Stimulated activated CD4-positive, alpha-beta T cell treated with anti-CD3 and anti-CD28 coated beads, Interleukin-12 subunit alpha, Interleukin-12 subunit beta, amount 100 ng/mL, for 24 hours (primary cell): ENCODE measurements at places on chromosomes 5 and 9.

GRCh38 chr5:97149709-97150108 is 7.3 kb upstream of the LIX1 start:
- DNase-seq: no peak

- no peak for DNase-seq
Measured at GRCh38 chr9:14326264-14326826, 12.4 kb upstream of the NFIB start.

GRCh38 chr5:32143617-32144377 is 30.3 kb downstream of the GOLPH3 start:
- DNase-seq: no peak

- no peak for DNase-seq
Measured at GRCh38 chr9:79670269-79670961, 98.7 kb downstream of the TLE4 start.

DNA sequence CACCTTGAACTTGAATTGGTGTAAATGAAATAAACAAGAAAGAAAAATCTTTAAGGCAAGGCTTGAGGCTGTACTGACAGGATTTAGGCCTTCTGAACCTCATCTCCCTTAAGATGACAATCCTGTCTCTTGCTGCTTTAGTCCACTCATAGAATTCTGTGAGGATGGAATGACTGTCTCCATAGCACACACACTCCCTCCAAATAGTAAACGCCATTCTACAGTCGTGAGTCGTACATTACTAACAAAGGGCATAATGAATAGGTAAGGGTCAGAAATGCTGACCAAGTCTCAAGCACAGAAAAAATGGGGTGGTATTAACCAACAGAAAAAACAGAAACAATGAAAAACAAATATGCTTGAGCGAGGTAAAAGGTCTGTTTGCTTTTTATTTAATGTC is 71.8 kb upstream of the SIMC1 start:
- no peak for DNase-seq

DNA sequence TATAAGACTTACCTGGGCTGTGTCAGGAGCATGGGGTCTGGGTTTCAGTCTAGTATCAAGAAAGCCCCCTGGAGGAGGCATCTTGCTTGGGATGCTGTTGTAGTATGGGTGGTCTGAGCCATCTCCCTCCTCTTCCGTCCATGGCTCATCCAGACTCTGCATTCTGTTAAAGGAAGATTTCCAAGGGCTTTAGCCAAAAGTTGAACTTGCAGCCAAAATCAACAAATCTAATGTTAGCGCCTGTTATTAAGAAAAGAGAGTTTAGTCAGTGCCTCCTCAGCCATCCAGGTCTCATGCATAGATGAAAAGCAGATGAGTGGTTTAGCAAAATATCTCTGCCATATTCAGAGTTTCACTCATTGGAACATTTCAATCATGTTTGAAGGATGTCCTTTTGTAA is 55.6 kb downstream of the S1PR3 start:
- DNase-seq: no peak

GRCh38 chr9:99970481-99970880 is 64.0 kb downstream of the STX17 start:
- DNase-seq: no peak

- no peak for DNase-seq
Measured at GRCh38 chr9:78357165-78357873, 60.4 kb downstream of the PSAT1 start.

DNA sequence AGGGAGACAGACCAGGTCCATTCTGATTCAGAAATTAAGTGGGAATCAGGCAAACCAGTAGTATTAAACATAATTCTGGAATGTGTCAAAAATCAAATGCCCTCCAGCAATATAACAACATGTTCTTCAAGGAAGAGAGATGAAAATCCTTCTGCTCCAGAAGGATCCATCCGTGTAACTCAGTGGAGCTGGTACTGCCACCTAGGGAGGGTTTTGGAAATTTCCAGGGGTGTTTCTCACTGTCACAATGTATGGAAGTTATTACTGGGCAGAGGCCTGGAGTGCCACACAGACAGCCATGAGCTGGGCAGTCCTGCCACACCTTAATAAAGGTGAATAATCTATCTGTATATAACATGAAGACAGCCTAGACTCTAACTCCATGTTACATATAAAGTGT is 87.5 kb downstream of the TTLL11 start:
- DNase-seq: no peak

GRCh38 chr5:174810796-174811195 is 86.4 kb downstream of the MSX2 start:
- DNase-seq: no peak

DNA sequence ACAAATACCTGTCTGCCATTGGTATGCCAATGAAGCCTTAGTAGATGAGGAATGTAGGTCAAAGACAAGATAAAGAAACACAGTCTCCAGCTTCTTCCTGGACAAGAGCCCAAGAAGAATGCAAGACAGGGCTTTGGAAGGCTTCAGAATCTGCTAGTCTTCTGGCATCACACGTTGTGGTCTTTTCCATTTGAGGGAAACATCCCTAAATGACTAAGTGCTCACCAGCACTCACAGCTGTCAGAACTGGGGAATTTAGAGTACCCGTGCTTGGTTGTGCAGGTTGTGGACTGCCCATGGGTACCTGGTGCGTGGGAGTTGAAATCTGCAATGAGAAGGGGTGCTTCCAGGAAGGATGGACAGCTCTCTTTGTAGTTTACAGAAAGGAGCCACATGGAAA is 27.1 kb upstream of the NFIB start:
- no peak for DNase-seq

GRCh38 chr5:33936004-33936380 is 194 bp upstream of the RXFP3 start:
- DNase-seq: peak; percentile 22

DNA sequence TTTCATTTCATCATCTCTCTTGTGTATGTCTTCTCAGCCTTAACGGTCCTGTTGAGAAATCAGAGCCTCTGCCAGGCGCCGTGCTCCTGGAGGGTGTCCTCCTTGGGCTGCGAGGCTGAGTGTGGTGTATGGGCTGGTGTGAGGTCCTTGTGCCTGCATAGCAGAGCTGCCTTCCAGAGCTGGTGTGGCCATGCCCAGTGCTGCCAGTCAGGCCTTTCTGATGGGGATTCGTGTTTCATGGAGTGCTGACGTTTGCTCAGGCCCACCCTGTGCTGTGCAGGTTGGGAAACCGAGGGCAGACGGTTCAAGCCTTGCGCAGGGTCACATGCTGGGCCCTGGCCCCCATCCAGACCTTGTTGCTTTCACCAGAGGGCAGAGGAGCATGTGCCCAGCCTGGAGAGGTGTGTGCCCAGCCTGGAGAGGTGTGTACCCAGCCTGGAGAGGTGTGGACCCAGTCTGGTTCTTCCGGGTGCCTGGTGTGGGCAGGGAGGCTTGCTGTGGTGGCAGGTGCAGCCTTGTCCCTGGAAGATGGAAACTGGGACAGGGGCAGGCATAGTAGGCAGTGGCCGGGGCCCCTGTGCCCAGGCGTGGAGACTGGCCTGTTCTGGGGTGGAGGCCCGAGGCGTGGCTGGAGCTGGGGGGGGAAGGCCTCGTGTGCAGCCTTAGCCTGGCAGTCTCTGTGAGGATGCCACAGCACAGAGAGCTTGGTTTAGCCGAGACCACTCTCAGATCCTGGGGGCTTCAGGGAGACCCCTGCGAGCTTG is 84.0 kb downstream of the RXRA start:
- no peak for DNase-seq

DNA sequence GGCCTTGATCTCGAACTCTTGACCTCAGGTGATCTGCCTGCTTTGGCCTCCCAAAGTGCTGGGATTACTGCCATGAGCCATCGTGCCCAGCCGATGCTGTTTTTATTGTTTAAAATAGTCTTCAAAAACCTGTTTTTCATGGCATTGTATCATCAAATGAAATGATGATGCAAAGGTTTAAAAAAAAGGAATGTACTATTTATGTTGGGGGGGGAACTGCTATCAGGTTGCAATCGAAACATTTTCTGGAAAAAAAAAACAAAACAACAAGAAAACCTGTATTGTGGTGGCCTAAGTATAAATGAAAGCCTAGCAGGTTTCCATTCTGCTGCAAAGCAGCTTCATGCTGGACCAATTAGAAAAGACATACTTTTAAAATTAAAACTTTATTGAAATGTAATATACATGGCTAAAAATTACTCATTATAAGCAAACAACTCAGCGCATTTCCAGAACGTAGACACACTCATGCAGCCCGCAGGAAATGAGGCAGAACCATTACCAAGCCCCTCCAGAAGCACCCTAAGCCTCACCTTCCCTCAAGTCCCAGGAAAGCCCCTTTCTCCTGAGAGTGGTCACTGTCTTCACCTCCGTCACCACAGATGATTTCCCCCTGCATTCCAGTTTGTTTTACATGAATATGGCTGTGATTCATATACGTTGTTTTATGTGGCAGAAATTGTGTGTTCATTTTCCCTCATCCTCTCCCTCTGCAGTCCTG is 19.0 kb downstream of the GPR107 start:
- DNase-seq: no peak

DNA sequence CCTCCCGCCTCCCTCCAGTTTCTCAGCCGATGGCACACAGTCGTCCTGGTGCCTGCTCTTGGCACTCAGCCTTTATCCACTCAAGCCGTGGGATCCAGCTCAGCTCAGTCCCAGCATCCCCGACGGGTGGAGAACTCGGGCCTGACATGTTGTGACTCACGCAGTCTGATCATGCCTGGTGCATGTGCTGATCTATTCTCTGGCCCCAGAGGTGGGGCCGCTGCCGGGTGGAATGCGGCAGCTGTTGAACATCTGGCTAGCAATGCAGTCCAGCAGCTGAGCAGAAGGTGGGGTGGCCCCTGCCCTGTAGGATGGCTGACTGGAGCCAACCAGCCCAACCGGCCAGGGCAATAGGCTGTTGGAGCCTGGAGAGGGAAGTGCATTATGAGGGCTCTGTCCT is 1.7 kb upstream of the AIF1L start:
- DNase-seq: no peak

GRCh38 chr5:127003798-127004495 is 26.4 kb downstream of the MARCHF3 start:
- DNase-seq: no peak

DNA sequence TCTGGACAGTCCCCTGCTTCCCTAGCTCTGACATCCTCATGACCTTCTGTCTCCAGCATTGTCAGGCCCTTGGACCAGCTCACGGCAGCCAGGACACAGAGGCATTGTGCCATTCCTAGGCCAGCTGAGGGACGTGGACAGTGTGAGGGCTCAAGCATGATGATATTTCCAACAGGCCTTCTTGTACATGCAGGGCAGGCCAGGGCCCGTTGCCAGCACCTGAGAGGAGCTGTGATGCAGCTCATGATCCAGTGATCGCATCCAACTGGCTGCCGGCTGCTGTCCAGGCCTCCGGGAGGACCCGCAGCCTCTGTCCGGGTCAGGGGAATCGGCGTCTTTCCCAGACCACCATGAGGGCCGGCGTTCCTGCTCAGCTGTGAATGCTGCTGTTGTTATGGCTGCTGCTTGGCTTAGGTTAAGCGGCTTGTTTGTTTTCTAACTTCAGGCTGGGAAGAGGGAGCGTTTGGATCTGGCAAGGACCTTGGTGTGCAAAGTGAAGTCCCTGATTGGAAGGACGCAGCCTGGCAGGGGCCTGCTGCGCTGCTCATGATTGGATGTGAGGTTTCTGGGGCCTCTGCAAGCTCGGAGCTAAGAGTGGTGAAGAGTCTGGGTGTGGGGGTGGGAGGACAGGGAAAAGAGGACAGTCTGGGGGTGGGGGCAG is 53.8 kb downstream of the PDZD2 start:
- no peak for DNase-seq

- no peak for DNase-seq
Measured at GRCh38 chr5:155126573-155126972, 113.0 kb downstream of the KIF4B start.

DNA sequence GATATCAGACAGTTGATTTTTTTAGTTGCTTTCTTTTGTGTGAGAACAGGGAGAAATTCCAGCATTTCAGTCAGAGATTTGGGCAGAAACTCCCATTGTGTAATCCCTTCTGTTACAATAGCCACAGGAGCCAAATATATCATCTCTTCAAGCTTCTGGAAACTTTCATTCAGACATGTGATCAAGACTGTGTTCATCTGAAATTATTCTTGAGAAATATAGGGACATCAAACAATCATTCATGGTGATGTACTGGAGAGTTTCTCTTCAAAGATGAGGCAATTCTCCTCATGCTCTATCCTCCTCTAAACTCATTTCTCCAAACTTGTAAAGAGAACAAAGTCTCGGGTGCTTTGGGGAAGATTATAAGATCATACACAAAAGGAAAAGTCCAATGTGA is 35.2 kb upstream of the CSNK1G3 start:
- no peak for DNase-seq

GRCh38 chr9:118366228-118366627 is 662.0 kb downstream of the TLR4 start:
- DNase-seq: no peak

DNA sequence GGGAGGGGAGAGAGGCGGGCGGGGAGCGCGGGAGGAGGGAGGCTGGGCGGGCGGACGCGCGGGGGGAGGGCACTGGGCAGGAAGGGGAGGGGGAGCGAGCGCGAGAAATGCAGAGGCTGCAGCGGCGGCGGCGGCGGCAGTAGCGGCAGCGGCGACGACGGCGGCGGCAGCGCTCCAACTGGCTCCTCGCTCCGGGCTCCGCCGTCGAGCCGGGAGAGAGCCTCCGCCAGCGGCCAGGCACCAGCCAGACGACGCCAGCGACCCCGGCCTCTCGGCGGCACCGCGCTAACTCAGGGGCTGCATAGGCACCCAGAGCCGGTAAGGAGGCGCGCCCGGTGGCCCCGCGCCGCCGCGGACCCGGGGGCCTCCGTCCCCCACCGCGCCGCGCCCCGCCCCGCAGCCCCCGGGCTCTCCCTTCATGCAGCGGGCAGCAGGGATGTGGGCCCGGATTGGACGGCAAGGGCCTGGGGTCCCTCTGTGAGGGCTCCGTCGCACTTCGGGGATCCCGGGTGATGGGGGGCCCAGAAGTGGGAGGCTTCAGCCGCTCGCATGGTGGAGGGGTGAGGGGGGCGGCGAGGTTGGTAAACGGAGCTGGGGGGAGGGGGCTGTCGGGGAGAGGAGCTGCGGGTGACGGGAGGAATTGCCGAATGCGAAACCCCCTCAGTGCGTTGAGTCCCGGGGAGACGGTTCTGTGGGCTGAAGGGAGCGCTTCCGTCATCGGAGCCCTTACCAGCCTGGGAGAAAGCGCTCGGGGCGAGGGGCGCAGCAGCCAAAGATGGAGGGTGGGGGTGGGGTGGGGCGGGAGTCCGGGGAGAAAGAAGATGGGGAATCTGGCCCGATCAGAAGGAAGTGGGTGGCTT is at the start of gene BASP1:
BASP1 (plus strand) TSS at position 139 of the 860 bp plus-strand sequence. CDS start 57,586 bp downstream, outside the sequence.
- DNase-seq: peak; percentile 28

GRCh38 chr9:127105805-127106465 is 16.5 kb downstream of the ANGPTL2 start:
- no peak for DNase-seq

- peak; percentile 14 for DNase-seq
Measured at GRCh38 chr9:105405514-105406131, 42.2 kb upstream of the FSD1L start.

GRCh38 chr5:131633830-131634229 is 1.2 kb downstream of the RAPGEF6 start:
- DNase-seq: no peak
